ENCODE measurements at places on chromosomes 11 and 22.

DNA sequence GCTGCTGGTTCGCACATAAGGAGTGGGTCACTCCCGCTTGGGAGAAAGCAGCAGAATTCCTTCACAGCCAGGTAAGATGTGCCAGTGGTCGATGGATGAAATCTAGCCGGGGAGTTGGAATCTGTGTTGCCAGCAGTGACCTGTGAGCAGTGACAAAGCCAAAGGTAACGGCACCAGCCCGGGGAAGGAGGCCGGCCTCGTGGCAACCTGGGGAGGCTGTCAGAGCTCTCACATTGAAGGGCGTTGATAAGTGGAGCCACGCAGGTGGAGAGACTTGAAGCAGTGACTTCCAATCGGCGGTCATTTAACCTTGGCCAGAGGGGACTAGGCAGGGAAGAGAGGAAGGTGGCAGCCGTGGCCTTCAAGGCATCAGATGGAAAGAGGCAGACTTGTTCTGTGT is 58.8 kb downstream of the ARHGAP8 start:
- no peak for DNase-seq

DNA sequence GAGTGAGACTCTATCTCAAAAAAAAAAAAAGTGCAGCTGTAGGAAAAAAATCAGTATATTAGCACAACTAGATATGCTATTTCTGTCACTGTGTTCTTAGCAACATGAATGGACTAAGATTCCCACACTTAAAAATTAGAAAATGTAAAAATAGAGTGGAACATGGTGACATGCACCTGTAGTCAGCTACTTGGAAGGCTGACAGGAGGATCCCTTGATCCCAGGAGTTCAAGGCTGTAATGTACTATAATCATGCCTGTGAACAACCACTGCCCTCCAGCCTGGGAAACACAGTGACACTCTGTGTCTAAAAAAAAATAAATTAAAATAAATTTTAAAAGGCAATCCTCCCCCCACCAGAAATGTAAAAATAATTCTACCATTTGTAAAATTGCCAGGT is 29.8 kb downstream of the PICALM start:
- no peak for DNase-seq

DNA sequence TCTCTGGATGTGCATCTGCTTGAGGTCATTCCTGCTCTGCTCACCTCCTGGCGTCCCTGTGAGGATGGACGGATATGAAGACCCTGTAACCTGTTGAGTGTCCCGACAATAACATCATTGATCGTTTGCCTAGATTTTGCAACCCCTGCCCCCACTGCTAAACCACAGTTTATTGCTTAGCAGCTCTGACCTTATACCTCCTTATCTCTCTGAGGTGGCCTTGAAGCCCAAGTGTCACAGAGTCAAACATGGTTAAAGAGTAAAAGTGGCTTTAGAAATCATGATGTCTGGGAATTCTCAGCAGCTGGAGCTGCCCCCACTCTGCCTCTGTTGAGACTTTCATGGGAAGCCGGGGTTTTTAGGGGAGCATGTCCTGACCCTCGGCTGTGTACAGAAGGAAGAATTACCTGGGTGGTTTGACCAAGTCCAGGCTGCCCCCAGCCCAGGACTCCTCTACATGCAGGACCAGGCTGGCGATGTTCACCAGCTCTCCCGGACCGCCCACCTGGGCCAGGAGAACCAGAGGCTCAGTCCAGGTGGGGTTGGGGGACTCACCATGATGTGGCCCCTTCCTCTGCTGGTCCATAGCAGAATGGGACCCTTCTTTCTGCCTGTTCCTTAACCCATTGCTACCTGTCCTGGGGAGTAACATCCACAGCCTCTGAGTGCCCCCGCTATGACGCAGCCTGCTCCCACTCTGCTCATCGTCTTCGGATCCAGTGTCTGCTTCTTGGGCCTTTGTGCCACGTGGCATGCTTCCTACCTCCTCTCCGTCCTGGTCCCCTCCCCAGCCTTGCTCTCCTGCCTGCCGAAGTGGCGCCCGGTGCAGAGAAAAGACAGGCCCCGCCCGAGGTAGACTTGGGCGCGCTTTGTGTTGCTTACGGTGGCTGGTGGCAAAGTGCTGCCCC is 33.4 kb upstream of the FTH1 start:
- DNase-seq = no peak

DNA sequence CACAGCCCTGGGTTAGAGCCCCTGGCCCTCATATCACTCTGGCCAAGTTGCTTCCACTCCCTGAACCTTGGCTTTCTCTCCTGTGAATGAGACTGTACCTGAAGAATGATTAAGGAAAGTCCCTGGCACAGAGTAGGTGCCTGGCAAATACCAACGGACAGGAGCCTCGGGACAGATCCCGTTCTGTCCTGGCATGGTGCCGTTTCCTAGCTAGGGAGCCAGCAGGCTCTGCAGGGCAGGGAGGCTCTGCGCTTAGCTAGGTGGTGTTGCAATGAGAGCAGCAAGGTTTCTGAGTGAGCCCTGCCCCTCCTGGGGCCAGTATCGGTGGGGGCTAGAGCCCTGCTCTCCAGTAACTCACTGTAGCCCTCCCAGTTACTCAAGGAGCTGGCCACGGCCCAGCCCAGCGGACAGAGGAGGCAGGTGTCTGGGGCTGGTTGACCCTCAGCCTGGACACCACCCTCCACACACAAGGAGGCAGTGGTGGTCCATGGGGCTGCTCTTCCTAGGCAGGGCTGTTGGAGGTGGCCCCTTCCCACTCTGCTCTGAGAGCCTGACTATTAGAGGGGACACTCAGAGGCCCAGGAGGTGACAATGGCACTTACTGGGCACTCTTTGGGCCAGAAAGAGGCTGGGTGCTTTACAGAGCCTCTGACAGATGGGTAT is 74.4 kb downstream of the NFAM1 start:
- no peak for DNase-seq

GRCh38 chr11:74397501-74398243 is 561 bp downstream of the PGM2L1 start:
- DNase-seq = no peak

GRCh38 chr22:32708830-32709229 is 92.7 kb upstream of the TIMP3 start:
- no peak for DNase-seq

- no peak for DNase-seq
These were observed 31.5 kb downstream of the MYEOV start for GRCh38 chr11:69325446-69325845.

DNA sequence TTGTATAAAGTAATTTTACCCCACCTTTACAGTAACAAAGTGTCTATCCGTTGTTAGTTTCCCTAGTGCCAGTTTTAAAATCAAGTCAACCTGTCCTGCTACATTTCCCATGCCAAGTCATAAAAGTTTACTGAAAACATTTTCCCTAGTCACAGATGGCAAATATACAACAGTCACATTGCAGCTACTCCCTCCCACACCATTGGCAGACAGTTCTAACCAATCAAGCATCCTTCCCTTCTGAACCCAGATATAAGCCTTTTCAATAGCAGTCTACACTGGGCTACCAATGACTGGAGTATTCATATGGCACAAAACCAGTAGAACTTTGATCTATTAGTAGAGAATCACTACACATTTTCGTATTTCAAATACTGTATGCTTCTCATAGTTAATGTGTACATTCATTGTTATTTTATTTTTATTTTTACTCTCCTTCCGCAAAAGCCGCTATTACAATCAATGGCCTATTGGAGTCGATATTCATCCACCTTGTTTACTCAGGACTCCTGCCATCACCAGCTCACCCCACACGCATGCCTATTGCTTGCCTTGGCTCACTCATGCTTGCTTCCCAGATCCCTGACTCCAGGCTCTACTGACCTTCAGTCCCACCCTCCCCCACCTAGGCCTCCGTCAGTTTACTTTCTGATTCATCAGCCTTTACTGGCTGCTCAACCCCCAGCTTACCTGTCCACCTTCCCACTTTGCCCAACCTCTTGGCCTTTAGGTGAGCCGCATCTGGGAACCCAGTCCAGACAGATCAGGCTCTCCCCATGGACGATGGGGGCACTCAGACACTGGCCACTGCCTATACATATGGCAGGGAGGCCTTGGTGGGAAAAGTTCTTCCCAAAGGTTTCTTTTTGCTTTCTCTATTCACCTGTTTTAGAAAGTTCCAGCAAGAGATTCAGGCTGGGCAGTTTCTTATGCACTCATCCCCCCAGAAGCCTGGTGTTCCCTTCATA is 408.4 kb downstream of the SOX6 start:
- no peak for DNase-seq

DNA sequence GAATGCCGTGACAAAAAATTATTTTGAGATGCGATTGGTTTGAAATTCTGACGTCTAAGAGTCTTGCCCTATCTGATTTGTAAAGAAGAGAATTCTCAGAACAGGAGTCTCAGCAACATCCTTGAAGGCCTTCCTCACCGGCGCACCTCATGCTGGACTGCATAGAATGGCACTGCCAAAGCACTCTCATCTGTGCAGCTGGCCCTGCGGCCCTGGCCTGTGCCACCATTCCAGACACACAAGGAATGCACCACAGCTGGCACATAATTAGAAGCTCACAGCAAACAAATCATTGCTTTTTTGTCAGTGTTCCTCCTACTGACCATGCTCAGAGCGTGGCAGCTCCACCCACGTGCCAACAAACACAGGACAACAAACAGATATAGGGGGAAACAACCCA is 166.0 kb downstream of the KIRREL3 start:
- no peak for DNase-seq

- no peak for DNase-seq
These were observed 566 bp downstream of the DDB1 start for GRCh38 chr11:61332281-61332796.

DNA sequence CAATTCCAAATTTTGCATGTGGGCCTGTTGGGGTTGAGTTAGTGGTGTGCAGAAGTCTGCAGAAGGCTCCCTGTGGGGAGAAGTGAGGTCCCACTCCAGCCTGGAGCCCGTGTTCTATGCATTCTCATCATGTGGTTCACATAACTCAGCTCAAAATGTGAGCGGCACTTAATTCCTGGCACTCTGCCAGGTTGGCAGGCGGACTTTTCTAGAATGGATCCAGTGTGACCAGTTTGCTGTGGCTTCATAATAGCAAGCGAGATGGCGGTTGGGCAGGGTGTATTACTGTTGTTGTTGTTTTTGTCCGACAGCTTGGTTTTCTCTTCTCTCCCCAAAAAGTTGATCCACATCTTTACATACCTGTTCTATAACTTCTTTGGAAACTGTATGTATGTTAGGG is 146.8 kb upstream of the TTC12 start:
- no peak for DNase-seq

All from hippocampal formation (tissue), 2 donors.